ENCODE measurements at places on chromosomes 3 and 15.

DNA sequence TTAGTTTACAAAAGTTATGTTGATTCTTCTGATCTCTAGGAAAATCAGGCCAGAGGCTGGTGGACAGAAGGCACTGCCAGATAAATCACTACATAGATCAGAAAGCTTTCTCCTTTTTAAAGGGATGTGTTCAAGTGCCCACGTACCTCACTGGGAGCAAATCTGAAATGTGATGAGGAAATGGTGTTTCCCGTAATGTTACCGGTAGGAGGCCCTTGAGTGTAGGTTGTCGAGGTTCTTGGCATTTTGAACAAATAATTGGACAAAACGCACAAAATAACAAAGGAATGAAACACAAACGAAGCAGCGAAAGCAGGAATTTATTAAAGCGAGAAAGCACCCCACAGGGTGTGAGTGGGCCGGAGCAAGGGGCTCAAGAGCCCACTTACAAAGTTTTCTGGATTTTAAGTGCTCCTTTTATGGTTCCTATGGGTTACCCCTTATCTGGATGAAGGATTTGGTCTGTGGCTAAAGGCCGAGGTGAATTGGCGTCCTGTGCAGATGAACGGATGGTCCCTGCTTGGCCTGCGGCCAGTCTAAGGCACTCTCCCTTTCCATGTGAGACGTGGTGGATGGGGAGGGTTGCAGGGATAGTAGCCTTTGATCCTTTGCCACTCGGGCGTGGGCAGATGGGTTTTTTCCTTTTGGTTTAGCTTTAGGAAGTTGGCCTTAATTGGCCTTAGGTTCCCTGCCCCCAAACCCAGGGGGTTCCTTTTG, 1.0 kb downstream of the SNX1 start:
- DNase-seq = no peak

GRCh38 chr3:197253238-197253947, 45.0 kb downstream of the DLG1 start:
- peak; percentile 37 for DNase-seq

DNA sequence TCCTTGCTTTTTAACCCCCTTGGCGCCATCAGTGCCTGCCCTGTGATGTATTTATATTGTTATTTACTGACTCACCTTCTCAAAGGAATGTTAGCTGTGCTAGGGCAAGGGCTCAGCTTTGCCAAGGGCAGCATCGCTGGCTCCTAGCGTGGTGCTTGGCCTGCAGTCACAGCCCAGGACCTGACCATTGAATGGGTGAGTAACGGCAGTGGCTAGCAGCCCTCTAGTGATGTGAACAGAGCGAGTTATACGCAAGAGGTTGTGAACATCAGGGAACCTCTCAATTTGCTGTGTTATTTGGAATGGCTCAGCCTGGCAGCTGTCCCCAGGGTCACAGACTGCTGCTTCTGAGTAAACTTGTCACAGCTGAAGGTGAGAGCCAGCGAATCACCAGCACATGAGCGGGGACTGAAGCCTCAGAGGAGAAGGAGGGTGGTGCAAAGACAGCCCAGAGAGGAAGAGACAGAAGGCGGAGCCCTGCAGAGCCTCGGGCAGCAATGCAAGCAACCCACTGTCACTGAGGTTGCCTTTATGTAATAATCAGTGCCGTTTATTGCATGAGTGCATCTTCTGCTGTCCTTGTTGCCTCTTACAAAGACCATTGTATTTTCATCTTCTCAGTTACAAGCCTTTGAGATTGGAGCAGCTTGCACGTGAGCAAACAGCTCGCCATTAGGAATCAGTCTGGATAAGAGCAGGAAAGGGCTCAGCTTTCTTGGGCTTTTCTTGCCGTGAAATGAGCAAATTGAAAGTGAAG, 158.3 kb downstream of the SLCO3A1 start:
- DNase-seq = peak; percentile 23

- no peak for DNase-seq
Measured at GRCh38 chr15:88810446-88810845, 7.2 kb downstream of the ACAN start.

- DNase-seq = no peak
Measured at GRCh38 chr15:65323071-65323511, 18.6 kb downstream of the RNU5B-1 start.

GRCh38 chr3:96169111-96169766, 645.2 kb upstream of the EPHA6 start:
- DNase-seq = no peak

All from activated CD4-positive, alpha-beta T cell treated with anti-CD3 and anti-CD28 coated beads, Interleukin-2, amount 50 U/mL, for 16 hours (primary cell).